GM12864 (cell line): ENCODE measurements at places on chromosomes 6 and 20.

GRCh38 chr20:21607971-21608725, 94.3 kb upstream of the NKX2-2 start:
- DNase-seq: no peak

DNA sequence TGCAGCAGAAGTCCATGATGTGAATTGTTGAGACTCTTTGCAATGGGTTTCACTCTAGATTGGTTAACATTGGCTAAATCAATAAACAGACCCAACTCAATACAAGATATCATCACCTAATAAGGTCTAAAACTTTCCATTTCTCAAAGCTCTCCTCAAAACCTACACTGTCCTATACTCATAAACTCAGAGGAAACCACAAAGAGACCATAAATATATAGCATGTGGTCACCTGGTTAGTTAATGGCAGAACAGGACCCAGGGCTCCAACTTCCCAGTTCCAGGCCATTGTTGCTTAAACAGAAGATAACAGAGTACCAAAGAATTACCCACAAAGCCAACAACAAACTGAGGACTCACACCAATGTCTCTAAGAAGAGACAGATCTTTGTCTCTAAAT, 12.0 kb downstream of the RTN4IP1 start:
- no peak for DNase-seq

GRCh38 chr6:6942831-6943230, 164.9 kb upstream of the RREB1 start:
- DNase-seq: peak; percentile 21

- no peak for DNase-seq
Measured at GRCh38 chr6:6052216-6052615, 45.5 kb upstream of the NRN1 start.

- no peak for DNase-seq
Measured at GRCh38 chr6:112984899-112985298, 637.8 kb downstream of the RFPL4B start.

DNA sequence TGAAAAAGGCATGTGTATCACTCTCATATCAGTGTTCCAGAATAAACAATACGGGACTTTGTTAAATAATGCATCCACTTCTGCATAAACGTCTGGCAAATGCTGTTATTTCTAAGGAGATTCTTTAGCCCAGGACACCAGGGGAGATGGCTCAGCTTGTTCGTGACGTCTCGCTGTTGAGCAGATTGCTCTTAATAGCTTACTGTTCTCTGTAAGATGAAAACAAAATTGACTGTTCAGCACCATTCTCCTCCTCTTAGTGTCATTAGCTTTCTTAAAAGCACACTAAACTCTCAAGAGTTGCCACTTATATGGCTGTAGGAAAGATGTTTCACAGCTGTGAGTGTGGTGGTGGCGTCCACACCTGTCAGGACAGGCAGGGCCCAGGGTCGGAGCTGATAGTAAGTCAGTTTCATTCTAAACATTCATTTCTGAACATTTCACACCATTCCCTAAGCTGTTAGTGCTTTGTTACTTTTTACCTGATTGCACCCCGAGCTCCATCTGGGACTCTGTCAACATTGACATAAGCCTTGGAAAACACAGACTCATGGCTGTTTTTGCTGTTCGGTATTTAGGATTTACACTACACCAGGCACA, 132.1 kb downstream of the ZDHHC14 start:
- no peak for DNase-seq

- DNase-seq: no peak
Measured at GRCh38 chr6:55131616-55132015, 42.7 kb upstream of the HCRTR2 start.

- peak; percentile 18 for DNase-seq
Measured at GRCh38 chr6:136410201-136411024, 120.8 kb upstream of the BCLAF1 start.

DNA sequence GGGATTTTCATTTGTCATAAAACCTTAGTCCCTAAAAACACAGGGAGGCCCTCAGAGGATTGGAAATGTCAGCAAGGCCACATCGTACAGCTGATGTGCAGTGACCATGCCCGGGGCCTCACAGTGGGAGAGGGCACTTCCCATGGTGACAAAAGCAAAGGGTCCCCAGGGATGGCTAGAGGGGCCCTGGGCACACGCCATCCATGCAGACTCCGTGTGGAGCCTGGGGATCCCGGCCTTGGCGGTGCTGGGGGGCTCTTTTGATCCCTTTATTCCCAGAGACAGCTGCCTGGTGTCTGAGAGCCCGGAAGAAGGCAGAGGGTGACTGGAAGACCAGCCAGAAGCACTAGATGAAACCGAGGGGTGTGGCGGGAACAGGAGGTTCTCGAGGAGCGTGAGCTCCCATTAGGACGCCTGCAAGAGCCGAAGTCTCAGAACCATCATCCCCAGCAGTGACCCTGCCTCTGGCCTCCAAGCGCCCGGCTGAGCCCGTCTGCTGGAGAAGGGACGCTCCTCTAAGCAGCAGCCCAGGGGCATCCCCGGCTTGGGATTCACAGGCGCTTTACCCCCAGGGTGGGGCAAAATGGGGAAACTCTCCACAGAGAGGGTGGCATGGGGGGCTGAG, 49.1 kb upstream of the FRMD1 start:
- DNase-seq: no peak

DNA sequence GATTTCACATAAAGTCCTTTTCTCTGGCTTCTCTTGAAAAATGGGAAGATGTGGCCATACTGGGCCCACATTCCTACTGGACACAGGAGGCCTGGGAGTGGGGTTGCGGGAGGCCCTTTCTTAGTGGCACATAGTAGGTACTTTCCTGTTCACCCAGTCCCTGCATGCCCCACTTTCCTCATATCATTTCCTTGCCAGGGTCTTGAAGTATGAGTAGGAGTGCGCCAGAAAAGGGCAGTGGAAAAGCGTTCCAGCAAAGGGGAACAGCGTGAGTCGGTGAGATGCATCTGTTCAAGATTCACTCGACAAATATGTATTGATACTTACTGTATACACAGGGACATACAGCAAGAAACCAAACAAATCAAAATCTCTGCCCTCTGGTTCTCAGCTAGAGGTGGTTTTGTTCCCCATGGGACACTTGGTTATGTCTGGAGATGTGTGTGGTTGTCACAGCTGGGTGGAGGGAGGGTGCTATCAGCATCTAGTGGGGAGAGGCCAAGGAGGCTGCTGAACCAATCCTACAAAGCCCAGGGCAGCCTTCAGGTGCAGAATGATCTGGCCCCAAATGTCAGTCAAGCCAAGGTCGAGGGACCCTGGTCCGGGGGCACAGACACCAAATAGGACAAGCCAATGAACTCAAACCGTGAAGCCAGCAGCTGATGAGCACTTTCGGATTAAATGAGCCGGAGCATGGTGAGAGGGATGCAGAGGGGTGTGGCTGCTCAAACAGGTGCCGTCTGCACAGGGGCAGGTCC, 151.4 kb downstream of the CEBPB start:
- no peak for DNase-seq

DNA sequence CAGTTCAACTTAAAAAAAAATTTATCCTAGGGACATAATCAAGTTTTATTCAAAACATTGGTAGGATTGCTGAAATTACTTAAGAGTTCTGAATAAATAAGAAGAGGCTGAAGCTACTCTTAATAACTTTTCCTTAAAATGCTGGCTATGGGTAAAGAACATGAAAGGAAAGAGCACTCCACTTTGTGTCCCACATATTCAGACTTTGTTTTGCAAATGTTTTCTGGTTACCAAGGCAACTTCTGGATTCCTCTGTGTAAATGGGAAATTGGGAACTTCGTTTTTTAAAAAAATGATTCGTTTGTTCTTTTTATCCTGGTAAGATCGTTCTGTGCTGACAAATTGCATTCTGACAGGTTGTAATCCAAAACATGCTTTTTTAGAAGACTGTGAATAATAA, 115.0 kb downstream of the KIF6 start:
- no peak for DNase-seq

DNA sequence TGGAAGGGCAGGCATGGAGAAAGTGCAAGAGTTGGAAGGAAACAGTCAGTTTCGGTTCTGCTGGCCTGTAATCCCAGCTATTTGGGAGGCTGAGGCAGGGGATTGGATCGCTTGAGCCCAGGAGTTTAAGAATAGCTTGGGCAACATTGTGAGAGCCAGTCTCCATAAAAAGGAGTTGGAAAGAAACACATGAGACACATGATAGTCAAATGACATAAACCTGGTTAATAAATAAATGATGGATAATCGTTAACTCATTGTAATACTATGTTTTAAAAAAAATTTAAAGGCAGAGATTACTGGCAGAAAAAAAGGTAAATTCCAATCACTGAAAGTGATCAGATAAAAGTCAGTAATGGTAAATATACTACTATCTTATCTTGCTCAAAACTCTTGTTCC, 37.2 kb upstream of the PHACTR1 start:
- DNase-seq: no peak
